ENCODE measurements at places on chromosomes 6 and 20.

DNA sequence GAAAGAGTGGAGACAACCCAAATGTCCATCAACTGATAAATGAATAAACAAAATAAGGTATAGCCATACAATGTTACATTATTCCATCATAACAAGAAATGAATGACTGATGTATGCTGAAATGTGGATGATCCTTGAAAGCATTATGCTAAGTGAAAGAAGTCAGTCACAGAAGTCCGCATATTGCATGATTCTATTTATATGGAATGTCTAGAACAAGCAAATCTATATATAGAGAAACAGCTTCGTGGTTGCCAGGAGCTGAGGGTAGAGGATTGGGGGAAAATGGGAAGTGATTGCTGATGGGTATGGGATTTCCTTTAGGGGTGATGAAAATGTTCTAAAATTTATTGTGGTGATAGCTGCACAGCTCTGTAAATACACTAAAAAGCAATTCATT lies 196.8 kb downstream of the ATXN1 start:
- DNase-seq: no peak

DNA sequence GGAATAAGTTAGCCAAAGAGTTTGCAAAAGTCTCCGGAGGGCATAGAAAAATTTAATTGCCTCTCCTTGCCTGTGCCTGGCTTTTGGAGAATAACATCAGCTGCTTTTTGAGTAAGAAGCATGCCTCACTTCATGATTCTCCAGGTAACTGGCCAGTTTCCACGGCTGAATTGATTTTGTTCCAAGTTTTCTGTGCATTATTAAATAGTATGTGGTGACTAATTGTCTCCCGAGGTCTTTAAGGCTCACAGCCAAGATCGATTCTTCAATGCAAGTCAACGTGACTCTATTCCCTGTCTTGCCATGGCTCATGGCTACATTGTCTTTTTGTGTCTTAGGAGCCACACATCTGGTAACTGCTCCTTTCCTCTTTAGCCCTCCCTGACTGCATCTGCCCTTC lies 54.2 kb downstream of the CNR1 start:
- DNase-seq: no peak

DNA sequence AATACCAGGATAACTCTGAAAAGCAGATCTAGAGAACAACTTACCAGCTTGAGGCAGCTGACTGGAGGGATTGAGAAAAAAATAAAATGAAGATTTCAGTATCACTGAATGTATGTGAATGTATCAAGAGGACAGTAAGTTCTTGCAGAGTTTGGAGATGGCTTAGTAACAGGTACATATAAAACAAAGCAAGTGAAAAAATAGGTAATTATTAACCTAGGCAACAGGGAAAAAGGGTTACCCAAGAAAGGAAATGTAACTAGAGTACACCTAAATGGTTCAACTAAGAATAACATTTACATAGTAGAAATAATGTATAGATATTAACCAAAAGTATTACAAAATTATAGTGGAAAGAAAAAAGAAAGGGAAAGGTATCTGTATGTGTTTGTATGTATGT lies 67.3 kb downstream of the NRSN1 start:
- DNase-seq: no peak

DNA sequence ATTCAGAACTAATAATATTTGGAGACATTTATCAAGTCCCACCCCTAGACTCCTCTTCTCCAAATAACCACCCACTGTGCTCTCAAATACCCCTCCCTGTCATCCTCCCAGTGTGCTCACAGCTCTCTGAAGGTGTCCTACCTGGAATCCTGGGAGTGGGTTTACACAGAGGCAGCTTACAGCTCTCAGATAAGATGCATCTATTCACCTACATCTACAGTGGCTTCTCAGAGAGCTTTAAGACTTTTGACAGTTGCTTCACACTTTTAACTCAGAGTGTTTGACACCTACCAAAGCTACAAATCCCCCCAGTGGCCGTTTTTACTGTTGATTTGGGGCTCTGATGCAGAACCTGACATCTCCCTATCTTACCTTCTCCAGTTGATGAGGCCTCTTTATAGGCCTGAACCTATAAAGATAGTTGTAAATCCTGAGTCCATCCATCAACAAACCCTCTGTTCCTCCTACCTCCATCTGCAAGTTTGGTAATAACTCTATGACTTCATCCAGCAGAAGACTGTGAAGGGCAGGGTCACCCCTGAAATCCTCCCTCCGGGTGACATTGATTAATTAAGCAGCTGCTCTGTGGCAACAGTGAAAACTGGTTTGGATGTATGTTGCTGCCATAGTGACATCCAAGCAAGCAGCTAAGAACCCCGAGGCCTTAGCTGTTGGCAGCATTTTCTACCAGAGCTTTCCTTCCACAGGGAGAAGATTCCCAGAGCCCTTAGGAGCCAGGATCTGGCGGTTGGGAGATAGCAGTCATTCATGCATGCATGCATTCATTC lies 226.1 kb upstream of the RREB1 start:
- no peak for DNase-seq

- no peak for DNase-seq
Measured at GRCh38 chr20:7933346-7933745, 6.9 kb downstream of the HAO1 start.

GRCh38 chr20:46343348-46343974 lies 35.2 kb upstream of the CDH22 start:
- peak; percentile 55 for DNase-seq

DNA sequence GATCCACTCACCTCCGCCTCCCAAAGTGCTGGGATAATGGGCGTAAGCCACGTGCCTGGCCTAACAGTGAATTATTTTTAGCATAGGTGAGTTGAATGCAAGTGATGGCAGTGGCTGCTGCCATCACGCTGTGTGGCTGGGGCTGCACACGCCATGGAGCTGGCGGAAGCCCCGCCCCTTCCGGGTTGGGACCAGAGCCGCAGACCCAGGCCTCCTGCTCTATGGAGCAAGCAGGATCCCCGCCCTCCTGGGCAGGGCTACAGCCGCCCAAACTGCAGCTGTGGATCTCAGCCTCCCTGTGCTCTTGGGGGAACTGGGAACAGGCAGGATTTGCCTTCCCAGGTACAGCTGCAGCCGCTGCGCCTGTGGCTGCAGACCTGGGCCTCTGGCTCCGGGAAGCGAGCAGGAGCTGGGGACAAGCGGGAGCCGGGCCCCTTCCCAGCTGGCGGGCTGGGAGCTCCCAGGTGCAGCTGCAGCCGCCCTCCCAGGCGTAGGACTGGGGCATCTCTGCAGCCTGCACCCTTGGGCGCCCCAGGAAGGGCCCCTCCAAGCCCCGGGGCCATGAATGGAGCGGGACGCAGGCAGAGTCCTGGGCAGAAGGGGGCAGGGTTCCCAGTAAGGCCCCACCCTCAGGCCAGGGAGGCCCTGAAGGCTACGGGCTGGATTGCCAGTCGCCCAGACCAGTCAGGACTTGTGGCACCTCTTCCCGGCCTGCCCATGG lies 30.9 kb upstream of the SLA2 start:
- no peak for DNase-seq

DNA sequence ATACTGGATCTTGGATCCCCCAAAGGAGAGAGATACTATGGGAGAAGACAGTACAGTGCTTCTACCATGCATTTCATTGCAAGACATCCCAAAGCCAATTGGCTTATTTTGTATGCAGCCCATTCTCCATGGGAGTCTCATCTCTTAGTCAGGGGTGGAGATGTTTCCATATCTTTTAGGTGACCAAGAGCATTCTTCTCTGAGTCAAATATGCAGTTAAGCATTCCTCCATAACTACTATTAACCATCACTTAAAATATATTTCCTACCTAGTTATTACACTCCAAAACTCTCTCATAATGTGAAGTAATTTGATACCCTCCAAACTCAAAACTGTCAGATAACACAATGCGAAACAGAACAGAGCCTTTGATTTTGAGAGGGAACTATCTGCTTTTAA lies 542.6 kb downstream of the HDGFL1 start:
- no peak for DNase-seq

DNA sequence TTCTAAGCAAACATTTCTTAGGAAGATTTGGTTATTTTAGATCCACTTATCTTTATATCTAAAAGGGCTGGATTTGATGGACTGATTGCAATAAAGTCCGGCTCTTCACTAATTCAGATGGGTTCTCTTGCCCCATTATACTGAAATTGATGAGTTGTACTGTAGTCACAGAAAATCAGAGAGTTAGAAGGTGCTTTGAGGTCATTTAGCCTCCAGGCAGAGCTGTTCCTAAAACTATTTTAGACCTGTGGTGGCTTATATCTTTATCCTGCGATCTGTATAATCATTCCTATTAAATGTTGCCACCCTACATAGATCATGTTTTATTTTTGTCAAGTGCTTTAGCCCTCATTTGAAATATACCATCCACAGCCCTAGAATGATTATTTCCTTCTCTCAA lies 61.3 kb upstream of the ATXN1 start:
- DNase-seq: no peak

- no peak for DNase-seq
Measured at GRCh38 chr20:45087097-45087790, 13.7 kb downstream of the KCNS1 start.

DNA sequence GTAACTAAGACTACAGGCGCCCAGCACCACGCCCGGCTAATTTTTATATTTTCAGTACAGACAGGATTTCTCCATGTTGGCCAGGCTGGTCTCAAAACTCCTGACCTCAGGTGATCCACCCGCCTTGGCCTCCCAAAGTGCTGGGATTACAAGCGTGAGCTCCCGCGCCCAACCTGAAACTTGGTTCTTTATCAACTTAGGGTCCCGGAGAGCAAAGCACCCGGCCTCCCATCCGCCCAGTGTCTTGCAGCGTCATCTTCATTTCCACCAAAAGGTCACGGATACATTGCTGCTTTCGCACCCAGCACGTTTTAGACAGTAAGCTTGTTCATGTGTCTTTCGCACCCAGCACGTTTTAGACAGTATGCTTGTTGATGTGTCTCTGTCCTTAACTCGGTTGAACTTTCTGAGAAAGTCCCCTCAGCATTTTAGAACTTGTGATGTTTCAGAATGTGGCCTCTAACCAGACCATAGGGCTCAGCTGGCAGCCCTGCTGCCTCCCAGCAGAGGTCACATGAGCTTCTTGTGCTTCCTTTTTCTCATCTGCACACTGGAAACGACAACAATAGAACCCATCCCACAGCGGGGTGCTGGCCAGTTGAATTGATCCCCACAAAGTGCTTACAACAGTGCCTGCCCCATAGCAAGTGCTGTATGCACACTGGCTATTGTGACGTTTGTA lies 48.8 kb downstream of the PRR18 start:
- DNase-seq: no peak

DNA sequence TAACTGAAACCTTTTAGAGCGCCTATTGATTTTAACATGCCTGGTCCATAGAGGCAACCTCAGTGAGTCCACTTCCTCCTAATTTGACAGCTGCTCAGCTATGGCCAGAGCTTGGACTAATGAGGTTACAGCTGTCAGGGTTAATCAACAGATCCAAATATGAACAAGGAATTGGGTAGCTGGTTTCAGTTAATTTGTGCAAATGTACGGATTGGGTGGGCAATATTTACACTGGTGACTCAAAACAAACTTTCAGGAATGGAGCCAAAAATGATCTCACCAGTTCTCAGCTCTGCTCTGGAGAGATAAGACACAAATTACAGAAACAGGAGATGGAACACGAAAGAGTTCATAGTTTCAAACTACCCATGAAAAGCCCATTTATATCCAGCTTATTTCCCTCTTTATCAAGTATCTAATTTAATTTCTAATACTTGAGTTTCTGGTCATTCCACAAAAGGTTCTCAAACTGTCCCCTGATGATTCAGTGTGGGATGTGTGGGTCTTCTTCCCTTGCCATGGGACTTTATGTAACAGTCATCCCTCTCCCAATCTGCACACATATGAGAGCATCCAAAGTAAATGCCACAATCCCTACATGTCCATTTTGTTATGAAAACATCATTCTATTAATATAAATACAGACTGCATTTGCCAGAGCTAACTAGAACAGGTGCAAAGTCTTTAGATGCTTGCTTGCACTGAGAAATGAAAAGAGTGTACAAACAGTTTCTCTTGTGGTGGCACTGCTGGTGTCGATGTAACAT lies 149.9 kb downstream of the RPS12 start:
- peak; percentile 17 for DNase-seq

- no peak for DNase-seq
Measured at GRCh38 chr6:30759575-30760239, 15.4 kb upstream of the IER3 start.

- no peak for DNase-seq
Measured at GRCh38 chr6:68279793-68280557, 355.1 kb upstream of the ADGRB3 start.

Measured in NCI-H1417 (cell line).